Iris pigment epithelial cell (primary cell): ENCODE measurements at places on chromosomes 5 and 9.
A peak's percentile ranks its signal among the peaks of the same experiment; 100 is the strongest.

DNA sequence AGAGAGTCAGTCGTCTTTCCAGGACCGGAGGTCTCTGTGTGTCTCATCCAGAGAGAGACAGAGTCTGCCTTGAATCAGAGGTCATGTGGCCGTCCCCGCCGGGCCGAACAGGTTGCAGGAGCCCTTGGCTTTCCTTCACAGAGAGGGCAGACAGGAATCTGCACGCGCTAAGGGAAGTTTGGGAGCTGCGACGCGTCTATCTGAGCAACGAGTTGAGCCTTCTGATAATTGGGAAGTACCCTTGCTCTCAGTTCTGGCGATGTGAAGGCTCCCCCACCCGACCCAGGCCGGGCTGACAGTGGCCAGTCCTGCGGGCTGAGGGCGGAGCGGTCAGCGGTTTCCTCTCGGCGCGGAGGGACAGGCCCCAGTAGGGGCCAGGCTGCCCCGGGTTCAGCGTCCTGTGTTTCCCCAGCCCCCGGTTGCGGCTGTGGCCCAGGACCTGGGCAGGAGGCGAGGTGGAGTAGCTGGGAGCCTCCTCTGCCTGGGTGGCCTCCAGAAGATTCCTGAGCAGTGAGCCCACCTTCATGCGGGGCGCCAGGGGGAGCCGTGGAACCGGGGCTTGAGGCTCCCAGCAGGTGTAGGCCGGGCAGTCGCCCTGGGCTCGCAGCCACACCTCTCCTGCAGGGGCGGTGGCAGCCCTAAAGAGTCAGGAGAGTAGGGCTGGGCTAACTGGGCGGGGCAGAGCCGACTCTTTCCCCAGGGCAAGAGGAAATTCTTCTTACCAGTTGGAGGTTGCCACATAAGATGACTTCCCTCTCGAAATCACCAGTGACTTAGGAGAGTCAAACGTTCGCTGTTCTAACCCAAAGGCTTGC is 13.9 kb downstream of the NR2F1 start:
- DNase-seq, result peak; percentile 74

DNA sequence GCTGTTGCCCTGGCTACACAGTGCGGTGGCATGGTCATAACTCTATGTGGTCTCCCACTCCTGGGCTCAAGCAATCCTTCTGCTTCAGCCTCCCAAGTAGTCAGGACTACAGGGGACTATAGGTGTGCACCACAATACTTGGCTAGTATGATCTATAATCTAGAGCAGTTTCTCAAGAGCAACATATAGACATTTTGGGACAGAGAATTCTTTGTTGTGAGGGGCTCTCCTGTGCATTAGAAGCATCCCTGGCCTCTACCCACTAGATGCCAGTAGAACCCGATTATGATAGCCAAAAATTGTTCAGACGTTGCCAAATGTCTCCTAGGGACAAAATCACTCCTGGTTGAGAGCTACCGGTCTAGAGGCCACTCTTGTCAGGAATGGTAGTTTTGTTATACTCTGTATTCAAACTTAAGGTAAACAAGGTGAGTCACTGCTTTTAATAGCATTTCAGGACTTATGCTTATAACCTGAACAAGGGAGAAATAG is 7.2 kb downstream of the ANKHD1 start:
- DNase-seq, result no peak

DNA sequence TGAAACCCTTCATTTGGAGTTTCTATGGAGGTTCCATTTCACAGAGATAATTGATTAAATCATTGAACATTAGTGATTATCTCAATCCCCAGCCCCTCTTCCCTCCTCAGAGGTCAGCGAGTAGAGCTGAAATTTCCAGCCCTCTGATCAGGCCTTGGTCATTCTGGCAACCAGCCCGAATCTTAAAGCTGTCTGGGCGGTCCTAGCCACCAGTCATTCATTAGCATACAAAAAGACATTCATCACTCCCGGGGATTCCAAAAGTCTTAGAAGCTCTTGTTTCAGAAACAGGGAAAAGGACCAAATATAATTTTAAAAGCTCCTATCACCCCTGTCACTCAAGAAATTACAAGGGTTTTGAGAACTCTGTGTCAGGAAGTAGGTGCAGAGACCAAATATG is 41.3 kb downstream of the ZNF474 start:
- peak; percentile 79 for DNase-seq

DNA sequence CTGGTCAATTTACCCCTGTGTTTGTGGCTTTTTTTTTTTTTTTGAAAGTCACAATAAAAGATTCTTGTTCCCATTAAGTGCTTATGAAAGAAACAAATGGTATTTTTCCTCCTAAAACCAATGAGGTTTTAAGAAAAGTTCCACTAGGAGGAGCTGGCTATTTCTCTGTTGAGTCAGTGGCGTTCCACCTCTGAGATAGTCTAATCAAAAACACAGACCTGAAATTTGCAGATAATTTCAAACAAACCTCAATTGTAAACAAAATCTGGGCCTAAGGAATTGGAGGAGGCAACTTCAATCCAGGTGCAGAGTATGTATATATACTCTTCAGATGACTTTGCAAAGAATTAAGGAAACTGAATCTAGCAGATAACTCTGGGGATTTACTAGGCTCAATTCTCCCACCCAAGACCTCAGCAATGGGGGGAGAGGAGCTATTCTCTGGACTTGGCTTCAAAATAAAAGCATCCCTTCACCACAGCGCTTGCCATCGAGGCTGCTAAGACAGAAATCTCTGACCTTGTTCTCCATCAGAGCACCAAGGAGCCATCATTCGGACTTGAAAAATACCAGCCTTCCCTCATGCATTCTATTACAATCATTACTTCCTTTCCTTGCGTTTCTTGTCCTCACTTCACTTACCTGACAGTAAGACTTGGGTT is 52.4 kb downstream of the FANCC start:
- DNase-seq, result peak; percentile 63

DNA sequence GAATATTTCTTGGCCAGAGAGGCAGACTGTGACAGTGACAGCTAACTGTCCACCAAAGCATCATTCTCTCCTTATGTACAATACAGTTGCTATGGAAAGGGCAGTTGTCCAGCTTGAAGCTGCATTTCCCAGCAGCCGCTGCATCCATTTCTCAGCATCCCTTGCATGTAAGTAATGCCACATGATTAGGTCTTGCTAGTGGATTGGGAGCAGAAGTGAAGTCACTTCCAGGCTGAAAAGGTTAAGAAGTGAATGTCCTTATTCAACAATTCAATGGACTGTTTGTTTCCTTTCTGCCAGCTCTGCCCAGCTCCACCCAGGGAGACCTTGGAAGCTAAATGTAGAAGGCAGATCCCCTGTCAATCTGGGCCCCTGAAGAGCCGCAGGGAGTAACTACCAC is 26.1 kb upstream of the RETREG1 start:
- no peak for DNase-seq

DNA sequence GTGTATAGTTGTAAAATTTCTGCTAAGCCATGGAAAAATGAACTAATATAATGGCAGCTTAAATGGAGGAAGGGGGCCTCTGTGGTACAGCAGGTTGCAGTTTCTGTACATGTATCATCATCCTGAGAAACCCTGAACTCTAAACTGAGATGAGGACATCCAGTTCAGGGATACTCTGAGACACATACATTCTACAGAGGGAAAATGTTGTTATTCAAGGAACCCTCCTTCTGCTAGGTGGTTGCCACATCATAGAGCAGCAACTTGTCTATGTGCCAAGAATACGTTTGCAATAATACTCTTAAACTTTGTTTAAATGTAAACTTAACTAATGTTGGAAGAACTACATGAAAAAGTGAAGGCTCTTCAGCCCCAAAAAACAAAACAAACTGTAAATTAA is 1310.8 kb upstream of the WWC1 start:
- DNase-seq, result peak; percentile 17

DNA sequence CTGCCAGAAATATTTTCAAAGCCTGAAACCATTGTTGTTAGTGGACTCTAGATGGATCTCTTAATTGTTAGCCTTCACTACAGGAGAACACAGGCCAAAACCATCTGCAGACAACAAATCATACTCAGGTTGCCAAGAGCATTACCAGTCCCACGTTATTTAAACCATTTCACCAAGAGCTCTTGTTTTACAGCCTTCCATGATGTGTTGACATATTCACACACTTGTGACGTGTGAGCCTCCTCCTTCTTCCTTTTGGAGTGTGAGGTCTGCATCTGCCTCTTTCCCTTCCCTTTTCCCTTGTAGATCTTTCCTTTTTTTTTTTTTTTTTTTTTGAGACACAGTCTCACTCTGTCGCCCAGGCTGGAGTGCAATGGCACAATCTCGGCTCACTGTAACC is 279.0 kb downstream of the AUH start:
- DNase-seq, result no peak

GRCh38 chr9:79471580-79472543 is 99.9 kb upstream of the TLE4 start:
- DNase-seq, result peak; percentile 52

DNA sequence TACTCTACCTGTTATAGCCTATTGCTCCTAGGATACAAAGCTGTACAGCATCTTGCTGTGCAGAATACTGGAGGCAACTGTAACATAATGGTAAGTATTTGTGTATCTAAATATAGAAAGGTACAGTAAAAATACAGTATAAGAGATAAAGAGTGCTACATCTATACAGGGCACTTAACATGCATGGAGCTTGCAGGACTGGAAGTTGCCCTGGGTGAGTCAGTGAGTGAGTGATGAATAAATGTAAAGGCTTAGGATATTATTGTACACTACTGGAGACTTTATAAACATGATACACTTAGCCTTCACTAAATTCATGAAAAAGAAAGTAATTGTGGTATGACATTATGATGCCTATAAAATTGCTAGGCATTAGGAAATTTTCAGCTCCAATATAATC is 65.5 kb upstream of the OSMR start:
- peak; percentile 29 for DNase-seq

DNA sequence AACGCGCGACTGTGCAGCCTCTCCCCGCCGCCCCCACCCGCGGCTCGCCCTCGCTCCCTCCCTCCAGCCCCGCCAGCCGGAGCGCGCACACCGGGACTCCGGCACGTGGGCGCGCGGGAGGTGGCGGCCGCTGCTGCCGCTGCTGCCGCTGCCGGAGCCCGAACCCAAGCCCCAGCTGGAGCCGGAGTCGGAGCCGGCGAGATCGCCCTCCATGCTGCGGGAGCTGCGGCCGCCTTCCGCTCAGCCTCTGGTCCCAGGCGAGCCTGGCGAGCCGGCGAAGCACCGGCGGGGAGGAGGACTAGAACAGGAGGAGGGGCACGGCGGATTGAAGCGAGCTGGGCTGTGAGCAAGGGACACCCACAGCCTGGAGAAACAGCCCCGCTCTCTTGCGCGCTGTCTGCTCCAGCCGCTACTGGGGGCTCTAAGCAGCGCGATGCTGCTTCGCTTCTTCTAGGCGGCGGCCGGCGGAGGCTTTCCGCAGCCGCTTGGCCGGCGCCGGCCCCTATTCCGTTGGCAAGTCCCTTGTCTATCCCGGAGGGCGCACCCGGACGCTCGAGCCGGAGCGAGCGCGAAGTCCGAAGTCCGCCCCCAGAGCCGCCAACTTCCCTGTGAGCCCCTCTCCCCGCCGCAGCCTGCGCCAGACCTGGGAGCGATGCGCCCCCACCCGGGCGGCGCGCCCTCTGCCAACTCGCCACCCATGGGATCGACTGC is 598.7 kb upstream of the SGCD start:
- DNase-seq, result peak; percentile 43

- no peak for DNase-seq
Observed at GRCh38 chr5:168940712-168941111, 360.2 kb downstream of the SLIT3 start.

DNA sequence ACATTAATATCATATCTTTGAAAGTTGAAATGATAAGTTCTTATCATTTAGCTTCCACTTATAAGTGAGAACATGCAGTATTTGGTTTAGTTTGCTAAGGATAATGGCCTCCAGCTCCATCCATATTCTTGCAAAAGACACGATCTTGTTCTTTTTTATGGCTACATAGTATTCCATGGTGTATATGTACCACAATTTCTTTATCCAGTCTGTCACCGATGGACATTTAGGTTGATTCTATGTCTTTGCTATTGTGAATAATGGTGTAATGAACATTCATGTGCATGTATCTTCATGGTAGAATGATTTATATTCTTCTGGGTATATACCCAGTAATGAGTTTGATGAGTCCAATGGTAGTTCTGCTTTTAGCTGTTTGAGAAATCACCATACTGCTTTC is 135.0 kb upstream of the PRR16 start:
- no peak for DNase-seq

DNA sequence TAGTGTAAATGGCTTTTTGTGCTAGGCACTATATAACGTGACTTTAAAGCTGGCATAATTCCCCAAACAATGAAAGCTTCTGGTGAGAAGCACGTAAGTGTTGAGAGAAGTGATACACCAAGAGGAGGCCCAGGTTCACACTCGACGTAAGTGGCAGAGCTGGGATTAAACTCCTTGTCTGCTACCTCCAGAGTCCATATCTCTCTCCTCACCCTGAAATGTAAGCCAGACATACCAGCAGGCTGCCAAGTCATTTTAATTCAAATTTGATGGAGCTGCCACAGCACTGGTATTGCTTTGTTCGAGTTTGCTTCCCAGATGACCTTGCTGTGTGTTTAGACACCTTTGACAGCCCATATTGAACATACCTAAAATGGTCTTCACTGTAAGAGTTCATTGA is 319.7 kb downstream of the GLIS3 start:
- DNase-seq, result no peak

DNA sequence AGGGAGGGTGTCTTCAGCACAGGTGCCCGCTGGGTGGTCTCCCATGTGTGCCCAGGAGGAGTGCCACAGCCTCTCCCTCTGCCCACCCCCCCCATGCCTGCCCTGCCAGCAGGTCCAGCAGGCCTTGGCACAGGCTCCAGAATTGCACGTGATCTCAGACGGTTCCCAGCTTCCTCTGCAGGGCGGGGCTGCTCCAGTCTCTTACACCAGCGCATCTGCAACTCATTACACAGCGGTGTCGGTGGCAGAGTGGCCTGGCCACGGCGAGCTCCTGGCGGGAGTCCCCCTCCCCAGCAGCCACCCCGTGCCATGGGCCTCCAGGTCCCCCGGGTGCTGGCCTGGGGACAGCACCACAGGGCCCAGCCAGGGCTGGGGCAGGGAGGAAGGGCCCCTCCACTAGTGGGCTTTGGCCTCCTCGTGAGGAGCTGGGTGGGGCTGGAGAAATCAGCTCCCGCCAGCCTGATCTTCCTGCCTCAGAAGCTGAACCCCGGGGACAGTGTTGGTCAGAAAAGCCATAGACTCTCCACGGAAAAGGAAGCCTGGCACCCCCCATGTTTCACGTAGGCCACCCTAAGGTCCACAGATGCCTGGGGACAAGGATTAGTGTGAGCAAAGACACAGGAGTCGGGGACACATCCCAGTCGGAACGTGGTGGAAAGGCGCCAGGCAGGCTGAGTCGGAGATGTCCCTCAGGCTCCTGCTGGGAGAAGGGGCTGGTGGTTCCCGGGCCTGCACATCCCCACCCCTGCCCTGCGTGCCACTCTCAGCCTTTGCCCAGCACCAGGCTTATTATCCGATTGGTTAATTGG is 40.2 kb downstream of the RXRA start:
- DNase-seq, result peak; percentile 79
